NCI-H1092 treated with DMSO at 0.1 percent for 48 hours (cell line): ENCODE measurements at places on chromosomes 2 and 18.

GRCh38 chr2:156517419-156517818 lies 81.2 kb downstream of the GPD2 start:
- no peak for DNase-seq

DNA sequence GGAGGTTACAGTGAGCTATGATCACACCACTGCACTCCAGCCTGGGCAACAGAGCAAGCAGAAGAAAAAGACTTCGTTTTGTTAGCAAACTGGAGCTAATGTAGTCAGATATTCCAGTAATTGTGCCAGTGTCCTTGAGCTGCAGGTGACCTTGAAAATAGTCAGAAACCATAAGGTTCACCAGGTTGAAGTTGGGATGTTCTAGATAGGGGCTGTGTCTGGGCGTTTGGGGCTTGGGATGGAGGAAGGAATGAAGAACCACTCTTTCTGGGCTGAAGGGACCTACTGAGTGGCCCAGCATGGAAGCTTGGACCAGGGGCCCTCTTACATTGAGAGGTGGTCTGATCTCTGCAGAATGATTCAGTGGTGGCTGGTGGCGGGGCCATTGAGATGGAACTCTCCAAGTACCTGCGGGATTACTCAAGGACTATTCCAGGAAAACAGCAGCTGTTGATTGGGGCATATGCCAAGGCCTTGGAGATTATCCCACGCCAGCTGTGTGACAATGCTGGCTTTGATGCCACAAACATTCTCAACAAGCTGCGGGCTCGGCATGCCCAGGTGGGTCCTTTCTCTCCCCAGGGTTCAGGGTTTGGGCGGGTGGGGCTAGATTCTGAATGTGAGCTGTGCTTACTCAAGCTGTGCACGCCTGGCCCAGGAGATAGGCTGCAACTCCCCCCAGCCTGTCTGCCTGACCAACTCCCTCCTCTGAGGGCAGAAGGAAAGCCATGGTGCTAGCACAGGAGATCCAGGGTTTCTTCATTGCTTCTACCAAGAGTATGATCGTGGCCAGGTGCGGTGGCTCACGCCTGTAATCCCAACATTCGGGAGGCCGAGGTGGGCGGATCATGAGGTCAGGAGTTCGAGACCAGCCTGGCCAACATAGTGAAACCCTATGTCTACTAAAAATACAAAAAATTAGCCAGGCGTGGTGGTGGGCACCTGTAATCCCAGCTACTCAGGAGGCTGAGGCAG lies 17.1 kb downstream of the CCT7 start:
- DNase-seq: no peak

GRCh38 chr18:56977309-56977708 lies 169.6 kb upstream of the BOD1L2 start:
- DNase-seq: no peak

DNA sequence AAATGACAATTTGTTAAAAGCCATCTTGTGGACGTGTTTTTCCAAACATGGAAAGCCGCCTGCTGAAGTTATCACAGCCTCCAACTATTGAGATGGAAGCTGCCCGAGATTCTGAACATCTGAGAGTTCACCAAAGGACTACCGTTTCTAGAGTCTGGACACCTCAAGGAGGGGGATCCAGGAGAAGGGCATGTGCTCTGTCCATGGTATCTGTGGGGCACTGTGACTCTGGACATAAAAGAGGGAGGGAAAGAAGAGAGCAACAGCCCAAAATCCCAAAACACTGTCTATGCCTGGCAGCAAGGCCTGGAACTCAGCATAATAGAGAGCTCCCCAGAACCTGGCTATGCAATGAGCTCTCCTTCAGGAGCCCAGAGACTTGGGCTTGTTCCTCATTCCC lies 319.9 kb downstream of the EN1 start:
- DNase-seq: no peak

DNA sequence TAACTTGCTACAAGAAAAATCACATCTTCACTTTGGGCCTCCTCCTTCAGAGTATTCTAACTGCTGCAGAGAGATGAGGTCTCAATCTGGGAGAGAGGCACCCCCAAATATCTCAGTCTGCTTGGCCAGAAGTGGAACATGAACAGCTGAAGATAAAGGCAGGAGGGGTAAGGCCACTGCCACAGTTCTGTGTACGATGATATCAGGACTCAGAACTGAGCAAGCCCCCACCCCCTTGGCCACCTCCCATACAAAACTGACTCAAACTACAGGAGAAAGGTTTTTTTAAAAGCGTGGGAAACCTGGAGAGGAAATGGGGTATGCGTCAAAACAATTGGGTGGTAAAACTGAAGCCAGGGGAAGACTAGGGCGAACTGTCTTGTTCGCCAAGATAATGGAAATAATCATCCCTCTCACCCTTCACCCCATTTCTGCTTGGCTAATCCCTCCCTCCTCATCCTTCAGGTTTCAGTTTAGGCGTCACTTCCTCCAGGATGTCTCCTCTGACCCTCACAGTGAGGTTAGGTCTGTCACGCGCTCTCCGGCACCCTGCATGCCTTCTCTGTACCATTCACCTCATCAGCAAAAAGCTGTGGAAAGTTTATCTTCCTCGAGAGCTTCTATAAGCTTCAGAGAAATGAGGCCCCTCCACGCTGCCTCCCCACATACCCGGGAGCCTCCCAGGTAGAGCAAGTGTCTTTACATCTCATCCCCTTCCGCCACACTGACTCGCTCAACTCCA lies 64.4 kb downstream of the SFXN5 start:
- no peak for DNase-seq

GRCh38 chr2:219636941-219637841 lies 9.8 kb downstream of the SLC4A3 start:
- DNase-seq: no peak

DNA sequence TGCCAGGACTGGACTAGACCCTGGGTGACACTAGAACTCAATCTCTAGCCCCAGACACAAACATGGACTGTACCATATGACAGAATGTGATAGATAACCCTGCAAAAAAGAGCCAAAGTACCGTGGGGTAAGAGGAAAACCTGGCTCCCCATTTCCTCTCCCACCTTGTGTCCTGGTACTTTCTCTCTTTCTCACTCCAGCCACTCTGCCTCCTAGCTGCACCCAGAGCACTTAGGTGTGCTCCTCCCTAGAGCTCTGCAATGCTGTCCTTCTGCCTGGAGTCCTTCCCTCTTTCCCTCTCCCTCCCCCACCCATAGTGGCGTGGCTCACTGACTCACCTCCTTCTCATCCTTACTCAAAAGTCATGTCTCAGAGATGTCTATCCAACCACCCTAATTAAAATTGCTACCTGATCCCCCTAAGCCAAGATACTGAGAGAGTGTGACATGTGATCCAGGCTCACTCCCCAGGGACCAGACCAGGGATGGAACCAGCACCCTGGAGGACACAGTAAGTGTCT lies 171.3 kb downstream of the LOXHD1 start:
- DNase-seq: no peak
